Hematopoietic multipotent progenitor cell treated with erythropoietin and hydrocortisone succinate and interleukin-3 and kit ligand, for 4 days (in vitro differentiated cells): ENCODE measurements at places on chromosomes 3 and 15.

- peak; percentile 85 for DNase-seq
Measured at GRCh38 chr3:46947981-46948791, 28.4 kb downstream of the CCDC12 start.

- DNase-seq = peak; percentile 36
Measured at GRCh38 chr15:38698254-38698653, 133.6 kb upstream of the RASGRP1 start.

GRCh38 chr3:134649106-134649705 is 1.6 kb downstream of the KY start:
- DNase-seq = no peak

GRCh38 chr3:82130046-82130445 is 368.6 kb upstream of the GBE1 start:
- peak; percentile 92 for DNase-seq

- no peak for DNase-seq
Measured at GRCh38 chr3:116442331-116443021, 2.8 kb downstream of the LSAMP start.

- DNase-seq = peak; percentile 60
Measured at GRCh38 chr15:78415284-78415683, 22.7 kb upstream of the IREB2 start.

DNA sequence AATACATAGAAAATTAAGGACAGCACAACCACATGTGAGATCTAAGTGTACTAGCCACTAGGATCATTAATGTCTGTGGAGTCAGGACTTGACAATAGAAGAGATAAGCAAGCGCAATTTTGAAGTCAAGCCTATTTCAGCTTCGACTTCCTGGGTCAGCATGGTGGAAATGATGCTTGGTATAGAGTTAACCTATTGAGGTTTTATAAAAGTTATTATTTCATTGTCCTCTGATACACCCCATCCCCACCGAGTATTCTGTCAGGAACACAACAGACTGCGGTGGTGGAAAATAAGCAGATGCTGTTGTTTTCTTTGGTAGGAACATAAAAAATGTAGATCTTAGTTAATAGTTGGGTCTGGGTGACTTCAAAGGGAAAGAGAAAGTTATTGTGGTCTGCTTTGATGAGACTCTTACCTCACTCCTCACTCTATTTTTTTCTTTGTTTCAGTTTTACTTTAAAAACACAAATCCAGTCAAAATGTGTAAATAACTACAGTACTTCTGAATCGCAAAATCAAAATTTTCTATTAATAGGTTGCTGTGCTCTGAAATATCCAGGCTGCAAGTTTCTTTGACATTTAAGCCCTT is 82.1 kb downstream of the IL5RA start:
- DNase-seq = no peak

DNA sequence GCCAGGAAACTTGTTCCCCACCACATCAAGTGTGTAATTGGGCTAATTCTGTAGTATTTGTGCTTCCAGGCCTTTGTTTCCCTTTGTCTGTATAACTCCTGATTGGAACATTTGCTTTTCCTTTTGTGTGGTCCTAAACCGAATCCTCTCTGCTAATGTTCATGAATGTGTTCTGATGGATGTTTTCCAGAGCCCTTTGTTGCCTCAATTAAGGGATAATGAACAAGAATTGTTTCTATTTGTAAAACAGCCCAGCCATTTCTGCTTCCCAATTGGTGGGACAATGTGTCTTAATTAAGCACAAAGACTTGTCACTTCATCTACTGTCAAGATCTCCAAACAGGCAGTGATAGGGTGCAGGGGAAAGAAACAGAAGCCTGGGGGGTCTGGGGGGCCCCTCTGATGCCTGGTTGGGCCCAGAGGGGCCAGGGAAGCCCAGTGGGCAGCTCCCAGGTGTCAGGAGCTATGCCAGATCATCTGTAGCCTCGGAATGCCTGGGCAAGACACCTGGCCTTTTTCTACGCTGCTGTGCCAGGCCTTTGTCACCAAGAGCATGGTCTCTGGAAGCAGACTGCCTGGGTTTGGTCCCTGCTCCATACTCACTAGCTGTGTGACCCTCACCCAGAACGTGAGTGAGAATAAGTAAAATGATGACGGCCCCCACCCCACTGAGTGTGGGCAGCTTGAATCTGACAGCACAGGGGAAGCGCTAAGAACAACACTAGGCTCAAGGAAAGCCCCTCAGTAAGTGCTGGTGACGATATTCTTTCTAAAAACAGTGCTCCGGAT is 116.6 kb upstream of the PRR20G start:
- no peak for DNase-seq

GRCh38 chr3:197298945-197299854 is 788 bp upstream of the DLG1 start:
- DNase-seq = peak; percentile 27

GRCh38 chr15:35876762-35877161 is 330.8 kb upstream of the DPH6 start:
- no peak for DNase-seq

GRCh38 chr3:136390574-136390973 is 140.4 kb downstream of the PCCB start:
- DNase-seq = no peak

- DNase-seq = no peak
Measured at GRCh38 chr3:174191380-174191779, 667.8 kb upstream of the NAALADL2 start.
